ENCODE measurements at places on chromosomes 16 and 17.
A peak's percentile ranks its signal among the peaks of the same experiment; 100 is the strongest.

- no peak for DNase-seq
These were observed 150.2 kb downstream of the ABCA8 start for GRCh38 chr17:68804777-68805520.

GRCh38 chr16:89798832-89799370, 17.5 kb downstream of the FANCA start:
- DNase-seq, result no peak

- DNase-seq, result peak; percentile 58
These were observed at the start of gene PGAP6 for GRCh38 chr16:381789-382717. TSS of gene PGAP6 (minus strand) at chr16:381978. CDS start at chr16:381821, 157 bp downstream.

DNA sequence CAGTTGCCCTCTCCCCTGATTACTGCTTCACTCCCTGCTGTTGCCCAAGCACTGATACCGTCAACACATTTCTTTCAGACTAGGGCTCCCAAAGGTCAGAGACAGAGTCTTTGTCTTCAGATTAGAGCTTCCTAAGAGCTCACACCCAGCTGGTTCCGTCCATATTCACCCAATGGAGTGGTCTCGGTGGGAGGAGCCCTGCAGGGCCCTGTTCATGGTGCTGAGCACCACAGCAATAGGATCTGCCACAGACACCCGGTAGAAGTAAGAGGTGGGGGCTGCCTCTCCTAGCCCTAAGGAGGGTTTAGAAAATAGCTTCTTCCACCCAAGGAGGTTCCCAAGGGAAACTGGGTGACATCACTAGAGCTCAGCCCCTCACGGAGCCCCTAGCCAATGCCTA, 128.3 kb downstream of the CCDC144A start:
- no peak for DNase-seq

GRCh38 chr16:14132696-14133048, 61.6 kb downstream of the MRTFB start:
- no peak for DNase-seq

- DNase-seq, result peak; percentile 99
These were observed at the start of gene C16orf54 for GRCh38 chr16:29745853-29746345. TSS of gene C16orf54 (minus strand) at chr16:29745990. CDS start at chr16:29744951, 1,039 bp downstream.

GRCh38 chr16:69725480-69726312, 664 bp downstream of the NQO1 start:
- DNase-seq, result no peak

DNA sequence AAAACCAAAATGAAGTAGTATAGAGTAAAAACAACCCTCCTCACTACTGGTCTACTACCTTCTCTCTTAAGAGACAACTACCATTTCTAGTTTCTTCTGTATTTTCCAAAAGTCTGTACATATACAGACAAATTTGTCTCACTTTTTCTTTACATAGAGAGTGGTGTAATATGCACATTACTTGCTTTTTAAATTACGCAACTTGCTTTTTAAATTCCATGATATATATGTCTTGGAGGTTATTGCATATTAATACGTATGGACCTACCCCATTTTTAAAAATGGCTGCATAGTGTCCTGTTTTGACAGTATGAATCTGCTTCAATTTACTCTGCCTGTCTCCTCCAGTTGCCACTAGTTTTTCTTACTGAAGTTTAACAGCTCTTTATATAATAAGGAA, 42.5 kb upstream of the AQP8 start:
- DNase-seq, result no peak

- no peak for DNase-seq
These were observed 258.2 kb upstream of the CDH8 start for GRCh38 chr16:62294213-62294972.

DNA sequence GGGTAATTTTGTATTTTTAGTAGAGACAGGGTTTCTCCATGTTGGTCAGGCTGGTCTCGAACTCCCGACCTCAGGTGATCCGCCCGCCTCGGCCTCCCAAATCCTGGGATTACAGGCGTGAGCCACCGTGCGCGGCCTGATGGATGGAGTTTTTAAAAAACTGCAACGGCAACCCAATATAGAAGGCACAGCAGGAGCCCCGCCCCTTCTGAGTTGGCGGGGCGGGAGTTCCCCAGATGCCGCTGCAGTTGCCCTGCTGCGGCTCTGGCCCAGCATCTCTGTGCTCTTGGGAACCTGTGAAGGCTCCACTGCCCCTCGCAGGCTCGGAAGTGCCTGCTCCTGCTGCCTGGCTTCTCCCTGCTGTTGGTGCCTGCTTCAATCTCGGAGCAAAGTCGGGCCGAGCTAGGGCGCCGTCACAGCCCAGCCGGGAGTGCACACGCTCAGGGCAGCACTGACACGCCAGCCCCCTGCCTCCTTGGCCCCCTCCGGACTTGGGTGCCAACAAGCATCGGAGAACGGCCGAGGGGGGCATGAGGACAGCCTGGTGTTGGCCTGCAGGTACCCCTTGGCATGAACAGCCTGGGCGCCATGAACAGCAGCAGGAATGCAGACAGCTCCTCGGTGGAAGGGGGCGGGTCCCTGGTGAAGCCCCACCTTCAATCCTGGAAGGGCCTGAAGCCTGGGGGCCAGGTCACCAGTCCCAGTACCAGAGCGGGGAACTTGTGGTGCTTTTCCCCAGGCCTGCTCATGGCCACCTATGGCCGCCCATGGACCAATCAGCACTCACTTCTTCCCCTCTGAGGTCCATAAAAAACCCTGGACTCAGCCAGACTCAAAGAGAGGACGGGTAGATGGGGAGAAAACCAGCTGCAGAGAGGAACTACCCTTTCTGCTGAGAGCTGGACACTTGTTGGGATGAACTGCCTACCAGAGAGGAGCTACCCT, 2.3 kb upstream of the NT5M start:
- DNase-seq, result peak; percentile 31

Measured in central memory CD4-positive, alpha-beta T cell (primary cell).